NCI-H1092 treated with DMSO at 0.1 percent for 48 hours (cell line): ENCODE measurements at places on chromosomes 4 and X.

- DNase-seq: no peak
These were observed 198.8 kb upstream of the ANXA10 start for GRCh38 chr4:167893531-167893930.

DNA sequence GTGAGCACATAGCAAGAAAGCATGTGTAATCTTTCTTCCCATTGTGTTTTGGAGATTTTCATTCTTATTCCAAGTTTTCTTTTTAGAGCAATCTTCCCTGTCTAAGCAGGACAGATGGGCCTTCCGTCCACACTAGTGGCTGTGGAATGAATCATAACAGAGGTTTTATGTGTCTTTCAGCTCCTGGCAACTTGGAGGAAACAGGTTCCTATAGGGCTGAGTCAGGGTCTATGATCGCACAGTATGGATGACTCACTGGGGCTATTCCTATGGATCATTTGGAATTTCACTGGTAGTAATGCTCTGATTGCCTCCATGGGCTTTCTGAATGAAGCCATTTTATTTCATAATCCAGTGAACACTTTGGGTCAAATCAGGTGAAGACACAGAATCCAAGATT is 51.8 kb upstream of the CBLL2 start:
- no peak for DNase-seq

- no peak for DNase-seq
These were observed 40.2 kb downstream of the HOPX start for GRCh38 chr4:56640621-56641493.

DNA sequence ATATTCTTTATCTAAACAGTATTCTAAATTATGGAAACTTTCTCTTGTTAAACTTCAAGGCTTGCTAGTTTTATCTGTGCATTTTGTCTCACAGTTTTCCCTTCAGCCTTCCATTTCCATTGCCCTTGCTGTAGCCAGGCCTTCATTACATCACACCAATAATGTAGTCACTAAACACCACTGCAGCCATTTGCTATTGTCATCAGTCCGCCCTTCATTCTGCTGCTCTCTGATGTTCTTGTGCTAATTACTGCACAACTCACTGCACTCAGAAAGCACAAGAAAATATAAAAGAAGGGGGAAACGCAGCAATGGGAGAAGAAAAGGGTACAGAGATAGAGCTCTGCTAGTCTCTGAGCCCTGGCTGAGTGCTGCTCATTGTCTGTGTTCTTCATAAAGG is 239.6 kb upstream of the FSTL5 start:
- no peak for DNase-seq

- no peak for DNase-seq
These were observed 182.7 kb downstream of the KDR start for GRCh38 chr4:54942721-54943120.

DNA sequence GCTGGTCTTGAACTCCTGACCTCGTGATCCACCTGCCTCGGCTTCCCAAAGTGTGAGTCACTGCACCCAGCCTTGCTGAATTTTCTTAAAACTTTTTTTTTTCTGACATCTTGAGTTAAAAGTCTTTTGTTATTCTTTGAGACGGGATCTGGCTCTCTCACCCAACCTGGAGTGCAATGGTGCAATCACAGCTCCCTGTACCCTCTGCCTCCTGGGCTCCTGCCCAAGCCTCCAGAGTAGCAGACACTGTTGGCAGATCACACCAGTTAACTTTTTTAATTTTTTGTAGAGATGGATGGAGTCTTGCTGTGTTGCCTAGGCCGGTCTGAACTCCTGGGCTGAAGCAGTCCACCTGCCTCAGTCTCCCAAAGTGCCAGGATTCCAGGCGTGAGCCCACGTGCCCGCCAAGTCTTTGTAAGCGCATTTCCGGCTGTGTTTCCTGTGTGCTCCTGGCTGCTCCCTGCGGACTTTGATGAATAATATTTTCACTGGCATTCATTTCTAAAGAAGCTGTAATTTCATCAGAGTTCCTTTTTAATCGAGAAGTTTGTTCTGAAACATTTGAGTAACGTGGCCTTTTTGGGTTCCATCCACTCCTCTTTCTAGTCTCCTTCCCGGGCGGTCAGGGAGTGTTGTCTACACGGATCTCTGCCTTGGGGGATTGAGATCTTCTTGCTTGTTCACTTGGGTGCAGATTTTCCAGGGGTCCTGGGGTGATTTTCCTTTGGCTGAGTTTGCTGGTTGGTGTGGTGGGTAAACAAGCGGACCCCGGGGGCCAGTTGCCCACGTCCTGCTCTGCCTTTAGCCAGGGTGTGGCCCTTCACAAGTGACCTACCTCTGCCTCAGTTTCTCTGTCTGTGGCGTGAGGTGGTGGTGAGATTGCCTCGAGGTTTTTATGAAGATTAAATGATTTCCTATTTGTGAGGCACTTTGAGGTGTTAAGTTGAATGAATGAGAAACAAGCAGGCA is 44.4 kb downstream of the PCGF3 start:
- no peak for DNase-seq

DNA sequence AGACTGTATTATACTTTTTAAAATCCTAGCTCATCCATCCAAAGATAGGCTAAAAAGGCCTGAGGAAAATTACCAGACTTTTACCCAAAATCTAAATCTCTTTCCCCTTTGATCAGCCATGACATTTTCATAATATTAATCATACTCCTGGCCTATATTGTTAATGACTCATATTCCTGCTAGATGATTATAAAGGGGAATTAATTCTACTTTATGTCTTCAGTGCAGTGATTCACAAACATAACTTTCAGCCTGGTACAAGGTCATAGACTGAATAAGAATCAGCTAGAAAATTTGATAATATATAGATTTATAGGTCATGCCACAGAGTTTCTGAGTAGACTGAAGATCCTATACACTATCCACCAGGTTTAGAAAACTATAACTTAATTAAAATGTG is 1905.4 kb downstream of the C4orf33 start:
- DNase-seq: no peak

DNA sequence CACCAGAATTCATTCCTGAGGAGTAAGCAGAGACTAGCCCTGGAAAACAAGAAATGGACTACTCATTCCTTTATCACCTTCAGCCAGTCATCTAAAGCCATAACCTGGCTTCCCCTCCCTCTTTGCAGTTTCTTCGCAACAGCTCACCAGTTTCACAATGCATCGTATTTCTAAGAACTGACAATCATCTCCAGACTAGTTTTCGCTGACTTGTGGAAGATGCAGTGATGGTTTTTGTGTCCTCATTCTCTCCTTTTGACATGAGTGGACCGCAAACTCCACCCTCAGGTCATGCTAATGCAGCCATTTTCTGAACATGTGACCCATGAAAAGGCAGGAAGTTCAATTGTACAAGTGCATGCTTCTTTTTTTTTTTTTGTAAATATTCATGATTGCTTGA is 1203.5 kb downstream of the PCDH7 start:
- no peak for DNase-seq

GRCh38 chr4:22978656-22979055 is 285.9 kb downstream of the GBA3 start:
- DNase-seq: no peak

DNA sequence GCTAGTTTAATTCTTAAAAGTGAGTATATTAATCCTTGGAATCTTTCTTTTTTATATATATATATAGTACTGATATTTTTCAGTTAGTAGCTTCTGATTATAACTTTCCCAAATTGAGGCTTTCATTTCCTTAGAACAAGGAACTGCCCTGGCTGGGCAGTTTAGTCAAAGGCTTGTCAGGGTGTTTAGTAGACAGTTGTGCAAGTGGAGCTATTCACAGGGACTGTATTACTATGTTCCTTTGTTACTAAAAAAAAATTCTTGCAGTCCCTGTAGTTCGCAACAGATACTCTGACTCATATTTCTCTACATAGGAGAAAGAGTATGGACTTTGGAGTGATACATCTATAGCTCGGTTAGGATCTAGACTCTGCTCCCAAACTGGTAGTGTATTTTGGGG is 20.8 kb downstream of the USO1 start:
- no peak for DNase-seq

GRCh38 chr4:51906167-51906958 is 63.4 kb downstream of the DCUN1D4 start:
- no peak for DNase-seq

DNA sequence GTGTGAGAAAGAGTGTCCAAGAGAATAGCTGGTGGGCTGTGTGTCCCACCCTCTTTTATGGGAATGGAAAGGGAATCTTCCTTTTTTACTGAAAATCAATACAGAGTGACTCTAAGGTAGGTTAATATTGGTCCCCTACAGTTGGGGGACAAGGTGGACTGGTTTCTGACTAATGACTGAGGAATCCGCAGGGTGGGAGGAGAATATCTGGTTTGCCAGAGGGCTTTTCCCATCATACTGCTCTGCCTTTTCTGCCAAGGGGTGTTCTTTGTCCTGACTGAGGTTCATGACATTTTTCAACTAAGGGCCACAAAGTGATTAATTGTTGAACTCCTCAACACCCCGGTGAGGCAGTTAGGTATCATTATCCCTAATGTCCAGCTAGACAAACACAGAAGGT is 261.6 kb downstream of the SPATA18 start:
- no peak for DNase-seq

GRCh38 chr4:82851885-82852750 is 38.8 kb downstream of the SEC31A start:
- peak; percentile 2 for DNase-seq

DNA sequence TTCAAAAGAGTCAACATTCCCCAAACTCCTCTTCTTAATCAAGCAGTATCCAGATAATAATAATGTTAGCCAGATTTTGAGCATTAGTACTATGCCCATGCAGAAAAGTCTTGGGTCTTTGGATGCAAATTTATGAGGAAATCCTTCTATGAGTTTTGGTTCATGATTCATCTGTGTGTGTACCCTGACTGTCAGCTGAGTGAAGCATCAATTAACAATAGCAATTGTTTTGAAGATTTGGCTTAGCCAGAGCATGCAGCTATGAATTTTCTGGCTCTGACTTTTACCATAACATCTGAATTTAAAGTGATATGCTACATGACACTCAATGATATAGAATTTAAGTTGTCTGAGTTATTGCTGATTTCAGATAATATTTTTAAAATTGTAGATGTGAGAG is 145.8 kb downstream of the KLHL4 start:
- DNase-seq: no peak

DNA sequence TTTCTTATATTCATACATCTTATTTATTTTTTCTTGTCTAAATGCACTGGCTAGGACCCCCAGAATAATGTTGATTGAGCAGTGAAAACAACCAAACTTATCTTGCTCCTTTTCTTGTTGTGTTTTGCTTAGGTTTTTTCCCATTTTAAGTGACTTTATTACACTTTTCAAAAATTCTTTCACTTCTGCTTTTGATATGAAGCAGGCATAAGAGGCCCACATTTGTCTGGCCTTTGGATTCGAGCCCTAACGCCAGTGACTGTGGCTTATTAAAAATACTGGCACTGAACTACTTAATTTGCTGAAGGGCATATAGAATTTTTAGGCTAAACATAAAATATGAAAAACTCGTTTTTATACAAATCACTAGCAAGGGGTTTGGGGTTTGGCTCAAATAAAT is 197.0 kb downstream of the ASB9 start:
- no peak for DNase-seq

GRCh38 chr4:27844376-27844775 is 983.7 kb downstream of the STIM2 start:
- no peak for DNase-seq

- DNase-seq: peak; percentile 41
These were observed 1.8 kb downstream of the CAMK2D start for GRCh38 chr4:113759696-113760093.

GRCh38 chr4:137749466-137749865 is 217.2 kb upstream of the PCDH18 start:
- DNase-seq: no peak

GRCh38 chr4:110798687-110799086 is 175.8 kb upstream of the PITX2 start:
- no peak for DNase-seq

- no peak for DNase-seq
These were observed 1511.0 kb downstream of the ARAP2 start for GRCh38 chr4:34733185-34733941.

- no peak for DNase-seq
These were observed 47.3 kb downstream of the JAKMIP1 start for GRCh38 chr4:6152869-6153705.

GRCh38 chrX:17788439-17788838 is 51.1 kb downstream of the SCML1 start:
- DNase-seq: peak; percentile 24

GRCh38 chrX:47587906-47588735 is 5.9 kb downstream of the TIMP1 start:
- no peak for DNase-seq

- DNase-seq: no peak
These were observed 15.7 kb downstream of the ZNF518B start for GRCh38 chr4:10441512-10441911.

GRCh38 chr4:110610620-110610939 is 12.3 kb downstream of the PITX2 start:
- DNase-seq: no peak

GRCh38 chrX:120755066-120755846 is 120.4 kb downstream of the CT47B1 start:
- peak; percentile 80 for DNase-seq

GRCh38 chr4:33107814-33108213 is 2387.6 kb downstream of the PCDH7 start:
- no peak for DNase-seq

DNA sequence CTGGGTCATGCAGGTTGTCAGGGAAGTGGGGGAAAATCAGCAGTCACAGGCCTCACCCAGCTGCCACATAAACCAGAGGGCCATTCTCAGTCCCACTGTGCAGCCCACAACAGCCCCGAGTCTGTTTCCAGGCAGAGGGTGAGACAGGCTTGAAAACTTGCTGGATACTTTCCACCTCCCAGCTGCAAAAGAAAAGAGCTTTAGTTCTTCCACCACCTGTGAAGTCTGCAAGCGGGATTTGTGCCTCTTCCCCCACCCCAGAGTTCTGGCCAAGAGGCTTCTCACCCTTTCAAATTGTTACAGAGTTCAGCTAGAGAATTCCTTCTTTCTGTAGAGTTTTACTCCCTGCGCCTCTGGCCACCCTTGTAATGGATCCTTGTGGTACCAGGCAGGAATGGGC is 115.5 kb upstream of the ZDHHC15 start:
- no peak for DNase-seq

GRCh38 chrX:95628796-95629195 is 1055.8 kb upstream of the DIAPH2 start:
- DNase-seq: no peak

- DNase-seq: no peak
These were observed 331.4 kb downstream of the RAPGEF2 start for GRCh38 chr4:159434114-159434870.

GRCh38 chr4:41477181-41477905 is 60.6 kb upstream of the LIMCH1 start:
- DNase-seq: no peak

GRCh38 chr4:62930884-62931283 is 1478.4 kb downstream of the TECRL start:
- DNase-seq: no peak
